T-helper 2 cell (primary cell): ENCODE measurements at places on chromosomes 13 and 19.

DNA sequence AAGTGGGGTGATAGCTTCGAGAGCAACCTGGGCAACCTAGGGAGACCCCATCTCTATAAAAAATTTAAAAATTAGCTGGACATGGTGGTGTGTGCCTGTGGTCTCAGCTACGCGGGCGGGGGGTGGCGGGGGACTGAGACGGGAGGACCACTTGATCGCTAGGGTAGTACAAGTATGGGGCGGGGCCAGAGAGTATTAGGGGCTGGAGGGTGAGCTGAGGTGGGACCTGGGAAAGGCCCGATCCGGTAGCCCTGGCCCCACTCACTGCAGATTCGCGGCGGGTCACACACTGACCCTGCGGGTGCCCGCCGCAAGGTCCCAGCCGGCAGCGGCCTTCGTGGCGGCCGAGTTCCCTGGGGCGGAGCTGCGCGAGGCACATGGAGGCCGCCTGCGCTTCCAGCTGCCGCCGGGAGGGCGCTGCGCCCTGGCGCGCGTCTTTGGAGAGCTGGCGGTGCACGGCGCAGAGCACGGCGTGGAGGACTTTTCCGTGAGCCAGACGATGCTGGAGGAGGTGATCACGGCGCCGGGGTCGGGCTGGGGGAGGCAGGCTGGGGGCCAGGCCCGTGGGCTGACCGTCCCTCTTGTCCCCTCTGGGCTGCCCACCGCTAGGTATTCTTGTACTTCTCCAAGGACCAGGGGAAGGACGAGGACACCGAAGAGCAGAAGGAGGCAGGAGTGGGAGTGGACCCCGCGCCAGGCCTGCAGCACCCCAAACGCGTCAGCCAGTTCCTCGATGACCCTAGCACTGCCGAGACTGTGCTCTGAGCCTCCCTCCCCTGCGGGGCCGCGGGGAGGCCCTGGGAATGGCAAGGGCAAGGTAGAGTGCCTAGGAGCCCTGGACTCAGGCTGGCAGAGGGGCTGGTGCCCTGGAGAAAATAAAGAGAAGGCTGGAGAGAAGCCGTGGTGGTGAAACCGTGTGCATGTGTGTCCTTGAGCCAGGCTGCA, 2.0 kb upstream of the ARHGAP45 start:
- no peak for DNase-seq

DNA sequence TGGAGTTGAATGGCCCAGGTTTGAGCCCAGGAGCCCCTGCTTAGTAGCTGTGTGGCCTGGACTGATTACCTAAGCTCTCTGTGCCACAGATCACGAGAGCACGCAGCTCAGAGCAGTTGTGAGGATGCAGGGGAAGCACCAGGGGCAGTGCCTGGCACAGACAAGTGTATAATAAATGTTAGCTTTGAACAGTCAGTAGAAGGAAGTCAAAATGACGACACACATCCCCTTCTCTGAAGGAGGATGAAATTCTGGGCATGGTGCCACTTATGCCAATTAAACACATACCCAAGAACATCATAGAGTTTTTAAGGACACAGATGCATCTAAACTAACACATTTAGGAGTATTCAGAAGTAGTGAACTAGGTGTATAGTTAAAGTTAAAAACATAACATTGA, 24.9 kb upstream of the SIGLEC11 start:
- no peak for DNase-seq

DNA sequence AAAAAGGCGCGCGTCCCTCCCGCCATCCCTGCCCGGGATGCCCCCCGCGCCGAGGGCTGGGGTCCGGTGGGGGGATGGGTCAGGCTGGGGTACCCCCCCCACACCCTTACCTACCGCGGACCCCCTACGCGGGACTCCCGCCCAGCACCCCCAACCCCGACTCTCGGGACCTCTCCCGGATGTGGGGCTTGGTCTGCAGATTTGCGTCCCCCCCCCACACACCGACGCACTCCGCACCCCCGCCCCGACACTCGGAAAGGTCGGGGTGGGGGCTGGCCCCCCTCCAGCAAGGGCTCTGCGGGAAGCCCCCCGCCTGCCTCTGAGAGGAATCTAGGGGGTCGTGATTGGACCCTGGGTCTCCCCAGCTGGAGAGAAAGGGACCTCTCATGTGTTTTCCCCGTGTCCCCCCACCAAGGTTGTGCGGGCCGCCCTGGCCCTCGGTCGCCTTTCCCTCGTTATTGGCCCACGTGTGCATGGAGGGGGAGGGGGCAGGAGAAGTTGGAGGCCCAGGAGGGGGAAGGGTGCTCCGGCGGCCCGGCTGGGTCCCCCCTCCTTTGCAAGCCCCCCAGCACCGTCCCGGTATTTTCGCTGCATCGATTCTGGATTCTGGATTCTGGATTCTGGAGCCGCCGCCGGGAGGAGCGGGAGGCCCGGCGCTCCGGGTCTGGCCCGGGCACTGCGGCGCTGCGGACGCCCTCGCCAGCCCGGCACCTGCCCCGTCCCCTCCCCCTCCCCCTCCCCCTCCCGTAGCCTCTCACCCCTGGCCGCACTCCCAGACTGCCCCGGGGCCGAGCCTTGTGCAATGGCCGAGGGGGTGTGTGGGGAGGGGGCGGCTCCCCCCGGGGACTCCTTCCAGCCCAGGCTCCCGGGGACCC, 607 bp downstream of the NFIC start:
- no peak for DNase-seq

- DNase-seq: no peak
Observed at GRCh38 chr13:54210397-54211049, 1181.9 kb downstream of the OLFM4 start.

GRCh38 chr19:35073941-35074340, 32.4 kb downstream of the HPN start:
- no peak for DNase-seq

DNA sequence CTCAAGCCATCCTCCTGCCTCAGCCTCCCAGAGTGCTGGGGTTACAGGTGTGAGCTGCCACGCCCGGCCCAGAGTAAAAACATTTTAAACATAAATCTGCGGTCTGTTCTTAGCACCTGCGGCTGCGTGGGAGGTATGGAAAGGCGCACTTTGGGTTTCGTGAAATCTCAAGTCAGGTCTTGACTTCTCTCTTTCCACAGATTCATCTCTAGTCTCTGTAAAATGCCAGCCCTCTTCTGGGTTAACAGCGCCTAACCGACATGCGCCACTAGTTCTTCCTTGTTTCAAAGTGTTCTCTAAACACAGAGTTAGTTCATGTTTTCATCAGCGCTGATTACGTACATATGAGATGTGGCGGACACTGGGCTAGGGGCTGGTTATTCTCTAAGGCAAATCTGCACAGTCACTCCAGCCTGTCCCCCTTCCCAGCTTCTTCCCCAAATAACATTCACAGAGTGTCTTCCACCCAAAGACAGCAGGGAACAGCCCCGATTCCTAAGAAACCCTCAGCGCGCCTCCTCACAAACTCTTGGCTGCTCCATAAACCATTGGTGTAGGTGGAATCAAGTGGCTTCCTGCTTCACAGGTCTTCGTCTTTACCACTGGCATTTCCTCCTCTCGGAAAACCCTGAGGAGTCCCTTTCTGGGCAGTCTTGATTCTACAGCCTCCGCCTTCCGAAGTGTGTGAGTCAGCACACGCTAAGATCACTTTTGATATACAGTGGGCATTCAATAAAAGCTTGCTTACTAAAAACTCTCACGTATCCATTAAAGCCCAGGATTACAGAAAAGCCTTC, 1.4 kb downstream of the PARP4 start:
- DNase-seq: peak; percentile 43

GRCh38 chr19:17796013-17796837, 1.3 kb downstream of the B3GNT3 start:
- DNase-seq: no peak

- peak; percentile 31 for DNase-seq
Observed at GRCh38 chr19:46115396-46116106, 8.9 kb downstream of the IGFL3 start.

- DNase-seq: no peak
Observed at GRCh38 chr13:31174018-31174417, 12.3 kb upstream of the HSPH1 start.

DNA sequence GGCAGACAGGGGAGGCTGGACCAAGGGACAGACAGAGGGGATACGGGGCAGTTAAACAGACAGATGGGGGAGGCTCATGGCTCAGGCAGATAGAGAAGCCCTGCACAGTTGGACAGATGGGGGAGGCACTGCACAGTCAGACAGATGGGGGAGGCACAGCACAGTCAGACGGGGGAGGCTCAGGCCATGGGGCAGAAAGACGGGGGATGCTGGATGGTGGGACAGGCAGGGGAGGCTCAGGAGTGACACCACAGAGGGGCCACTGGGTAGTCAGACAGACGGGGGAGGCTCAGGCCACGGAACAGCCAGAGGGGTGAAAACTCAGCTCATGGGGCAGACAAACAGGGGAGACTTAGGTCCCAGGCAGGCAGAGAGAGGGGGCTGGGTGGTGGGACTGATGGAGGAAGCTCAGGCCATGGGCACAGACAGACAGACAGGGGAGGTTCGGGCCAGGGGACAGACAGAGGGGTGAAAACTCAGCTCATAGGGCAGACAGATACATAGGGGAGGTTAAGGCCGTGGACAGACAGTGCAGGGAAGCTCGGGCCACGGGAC, 886 bp downstream of the MFSD12 start:
- no peak for DNase-seq

DNA sequence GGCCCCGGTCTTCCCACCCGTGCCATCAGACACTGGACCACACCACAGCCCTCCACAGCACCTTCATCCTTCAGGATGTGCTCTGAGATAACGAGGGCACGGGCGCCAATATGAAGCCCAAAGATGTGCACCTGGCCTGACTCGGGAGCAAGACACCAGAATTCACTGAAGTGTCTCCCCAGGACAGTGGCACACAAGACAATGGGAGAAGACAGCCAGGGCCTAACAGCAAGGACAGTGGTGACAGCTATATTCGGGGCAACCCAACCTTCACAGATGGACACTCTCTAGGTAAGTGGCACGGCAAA, 7.2 kb downstream of the DDX39A start:
- DNase-seq: no peak

DNA sequence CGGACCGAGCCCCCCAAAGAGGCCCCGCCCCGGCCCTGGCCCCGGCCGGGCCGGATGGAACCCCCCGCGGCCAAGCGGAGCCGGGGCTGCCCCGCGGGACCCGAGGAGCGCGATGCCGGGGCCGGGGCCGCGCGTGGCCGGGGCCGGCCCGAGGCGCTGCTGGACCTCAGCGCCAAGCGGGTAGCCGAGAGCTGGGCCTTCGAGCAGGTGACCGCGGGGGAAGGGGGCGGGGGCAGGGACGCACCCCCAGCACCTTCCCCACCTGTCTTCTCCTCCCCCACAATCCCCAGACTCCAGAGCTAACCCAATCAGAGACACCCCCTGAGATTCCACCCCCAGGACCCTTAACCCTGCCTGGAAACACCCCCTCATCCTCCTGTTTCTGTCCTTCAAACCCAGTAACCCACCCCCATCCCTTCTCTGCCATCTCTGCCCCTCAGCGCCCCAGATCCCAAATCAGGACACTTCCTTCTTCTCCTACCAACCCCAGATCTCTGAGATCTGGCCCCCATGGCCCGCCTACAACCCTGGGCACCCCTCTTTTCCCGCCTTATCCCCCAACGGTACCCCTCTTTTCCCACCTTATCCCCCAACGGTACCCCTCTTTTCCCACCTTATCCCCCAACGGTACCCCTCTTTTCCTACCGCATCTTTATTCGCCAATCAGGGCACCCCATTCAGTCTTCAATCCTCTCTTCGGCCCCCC, 505 bp downstream of the ZSWIM4 start:
- no peak for DNase-seq

- DNase-seq: no peak
Observed at GRCh38 chr13:74687442-74688182, 553.4 kb upstream of the KLF12 start.

DNA sequence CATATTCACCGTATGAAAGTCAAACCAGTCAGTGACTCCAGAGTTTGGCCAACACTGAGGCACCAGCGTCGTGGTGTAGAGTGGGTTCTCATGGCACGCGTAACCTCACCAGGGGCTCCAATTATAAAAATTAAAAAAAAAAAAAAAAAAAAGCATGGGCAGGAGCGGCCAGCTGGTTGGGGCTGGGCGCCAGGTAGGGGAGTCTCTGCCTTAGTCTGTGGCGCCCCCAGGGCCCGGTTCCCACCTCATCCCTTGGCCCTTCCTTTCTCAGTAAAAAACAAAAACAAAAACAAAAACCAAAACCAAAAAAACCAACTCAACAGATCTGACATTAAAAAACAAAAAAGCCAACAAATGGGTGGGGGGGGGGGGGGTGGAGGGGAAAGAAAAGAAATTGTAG, 4.6 kb upstream of the EPHX3 start:
- no peak for DNase-seq

GRCh38 chr19:1813192-1814182, 1.4 kb upstream of the ATP8B3 start:
- DNase-seq: no peak

GRCh38 chr13:75550159-75550567, 572 bp downstream of the UCHL3 start:
- no peak for DNase-seq

DNA sequence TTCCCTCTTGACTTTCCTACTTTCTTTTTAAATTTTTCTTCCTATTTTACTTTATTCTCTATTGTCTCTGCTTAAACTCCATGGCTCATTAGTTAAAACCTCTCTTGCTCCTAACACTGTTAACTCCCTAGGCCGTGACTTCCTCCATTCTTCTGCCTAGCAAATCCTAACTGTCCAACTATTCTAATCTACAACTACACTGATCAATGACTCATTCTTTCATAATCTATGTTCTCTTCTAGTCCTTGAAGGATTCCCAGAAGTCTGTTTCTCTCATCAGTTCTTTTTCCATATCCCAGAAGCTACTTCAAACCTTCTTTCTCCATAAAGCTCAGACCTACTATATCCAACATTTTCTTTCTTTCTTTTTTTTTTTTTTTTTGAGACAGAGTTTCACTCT, 66.9 kb downstream of the MICU2 start:
- no peak for DNase-seq

GRCh38 chr19:49182848-49183375, 25.3 kb downstream of the TRPM4 start:
- no peak for DNase-seq

GRCh38 chr13:60318186-60318585, 78.8 kb upstream of the TDRD3 start:
- DNase-seq: no peak
